ENCODE measurements at places on chromosomes 2 and 18.
A peak's percentile ranks its signal among the peaks of the same experiment; 100 is the strongest.

GRCh38 chr18:48983793-48984437, 33.1 kb upstream of the SMAD7 start:
- no peak for DNase-seq

DNA sequence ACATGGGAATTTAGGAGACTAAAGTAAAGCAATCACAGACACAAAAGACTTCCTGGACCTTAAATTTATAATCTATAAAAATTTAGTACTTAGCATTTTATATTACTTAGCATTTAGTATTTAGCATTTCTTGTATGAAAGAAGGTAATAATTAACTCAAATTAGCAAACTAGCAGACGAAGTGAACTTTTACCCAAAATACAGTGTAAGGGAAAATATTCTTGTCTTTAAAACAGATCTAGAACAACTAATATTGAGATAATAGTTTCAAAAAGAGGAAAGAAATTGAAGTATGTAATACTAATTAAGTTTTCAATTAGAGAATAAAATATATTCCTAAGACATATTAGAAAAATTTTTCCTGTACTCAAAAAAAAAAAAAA, 134.5 kb upstream of the ZNF804A start:
- no peak for DNase-seq

DNA sequence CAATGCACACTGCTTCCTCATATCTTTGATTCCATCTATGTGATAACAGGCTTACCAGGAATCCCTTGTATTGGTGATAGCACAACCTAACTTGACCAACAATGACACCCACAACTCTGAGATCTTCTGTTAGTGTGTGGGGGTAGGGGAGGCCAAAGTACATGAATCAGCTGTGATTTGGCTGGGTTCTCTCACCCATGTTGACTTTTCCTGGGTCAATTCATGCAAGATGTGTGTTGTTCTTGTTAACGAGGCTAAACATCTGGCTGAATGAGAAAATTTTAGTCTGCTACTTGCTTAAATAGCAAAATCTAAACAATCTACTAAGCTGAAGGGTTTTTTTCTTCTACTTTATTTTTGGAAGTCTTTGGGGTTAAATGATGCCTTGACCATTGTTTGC, 341.2 kb upstream of the SLC14A2 start:
- no peak for DNase-seq

DNA sequence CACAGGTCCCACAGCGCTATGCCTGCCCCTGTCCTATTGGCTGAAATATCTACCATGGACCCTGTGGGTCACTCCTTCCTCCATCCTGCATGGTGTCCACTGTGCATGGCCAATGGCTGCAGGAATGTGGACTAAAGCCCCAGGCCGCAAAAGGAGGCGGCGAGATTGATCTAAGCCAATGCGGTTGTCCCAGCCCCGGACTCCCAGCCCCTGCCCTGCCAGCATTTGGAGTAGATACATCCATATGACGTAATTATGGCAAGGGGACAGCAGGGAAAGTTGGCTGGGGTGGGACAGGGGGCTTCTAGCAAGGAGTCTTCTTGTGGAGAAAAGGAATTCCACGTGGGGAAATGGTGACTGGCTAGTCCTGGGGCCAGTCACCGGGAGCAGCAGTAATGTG, 11.4 kb upstream of the ZNF516 start:
- no peak for DNase-seq

DNA sequence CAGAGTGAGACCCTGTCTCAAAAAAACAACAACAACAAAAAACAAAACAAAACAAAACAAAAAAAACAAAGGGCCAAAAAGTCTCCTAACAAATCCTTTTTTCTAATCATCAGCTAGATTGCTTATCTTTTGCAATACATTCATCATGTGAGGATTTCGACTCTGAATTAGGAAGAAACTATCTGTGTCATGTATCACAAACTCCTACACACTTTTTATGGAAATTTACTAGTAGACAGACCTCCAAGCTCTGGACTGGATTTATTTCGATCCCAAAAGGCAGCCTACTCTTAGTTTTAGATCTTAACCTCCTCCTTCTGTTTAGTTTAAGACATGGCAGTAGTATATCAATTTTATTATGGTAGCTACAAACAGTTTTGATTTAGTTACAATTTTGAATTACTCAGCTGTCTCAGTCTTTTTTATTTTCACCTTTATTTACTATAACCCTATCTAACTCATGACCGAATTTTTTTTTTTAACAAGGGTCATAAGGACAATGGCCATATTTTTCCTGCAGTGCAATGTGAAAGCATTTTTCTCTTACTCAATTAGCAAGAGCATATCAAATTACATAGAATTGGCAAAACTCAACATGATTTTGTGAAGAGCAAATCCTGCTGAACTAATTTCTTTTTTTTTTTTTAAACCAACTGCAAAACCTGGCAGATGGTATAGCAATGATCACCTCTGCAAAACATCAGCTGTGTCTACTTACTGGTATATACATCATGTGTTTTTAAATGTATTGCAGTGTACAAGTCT, 10.7 kb upstream of the CCDC88A start:
- peak; percentile 79 for DNase-seq

GRCh38 chr2:1497122-1497611, 83.9 kb downstream of the TPO start:
- no peak for DNase-seq

GRCh38 chr2:42928692-42929545, 136.5 kb upstream of the HAAO start:
- DNase-seq, result peak; percentile 76

DNA sequence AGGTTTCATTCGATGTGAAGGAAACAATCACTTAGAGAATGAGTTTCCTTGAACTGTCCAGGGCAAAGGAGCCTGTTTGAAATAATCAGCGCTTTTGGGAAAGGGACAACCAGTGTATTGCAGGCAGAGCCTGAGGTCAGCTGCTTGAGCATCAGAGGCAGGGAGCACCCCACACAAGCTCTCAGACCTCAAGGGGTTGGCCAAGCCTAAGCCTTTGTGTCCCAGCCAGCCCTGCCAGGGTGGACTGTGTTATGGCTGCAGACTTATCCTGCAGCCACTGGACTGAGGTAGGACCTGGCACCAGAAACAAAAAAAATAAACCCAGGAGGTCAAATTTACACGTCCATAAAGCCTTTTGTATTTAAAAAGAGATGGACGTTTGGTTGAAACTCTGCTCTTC, 228.3 kb downstream of the SEPTIN10 start:
- no peak for DNase-seq

- DNase-seq, result no peak
These were observed 125.9 kb downstream of the LYPD1 start for GRCh38 chr2:132544006-132544630.

DNA sequence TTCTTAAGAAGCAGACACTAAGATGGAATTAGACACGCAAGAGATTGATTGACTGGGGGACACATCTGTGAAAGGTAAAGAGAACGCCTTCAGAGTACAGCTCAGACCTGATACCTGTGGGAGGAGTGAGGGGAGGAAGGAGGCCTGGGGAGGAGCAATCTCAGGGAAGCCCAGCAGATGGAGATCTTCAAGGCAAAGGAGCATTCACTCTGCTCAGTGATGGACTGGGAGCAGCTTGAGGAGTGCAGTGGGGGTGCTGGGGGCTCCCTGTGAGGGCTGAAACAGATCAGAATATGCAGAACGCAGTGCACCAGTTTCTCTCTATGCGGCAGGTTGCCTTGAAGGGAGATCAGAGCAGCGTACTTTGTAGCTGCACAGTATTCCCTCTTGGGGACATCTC, 103.7 kb upstream of the ATP8B1 start:
- DNase-seq, result no peak

DNA sequence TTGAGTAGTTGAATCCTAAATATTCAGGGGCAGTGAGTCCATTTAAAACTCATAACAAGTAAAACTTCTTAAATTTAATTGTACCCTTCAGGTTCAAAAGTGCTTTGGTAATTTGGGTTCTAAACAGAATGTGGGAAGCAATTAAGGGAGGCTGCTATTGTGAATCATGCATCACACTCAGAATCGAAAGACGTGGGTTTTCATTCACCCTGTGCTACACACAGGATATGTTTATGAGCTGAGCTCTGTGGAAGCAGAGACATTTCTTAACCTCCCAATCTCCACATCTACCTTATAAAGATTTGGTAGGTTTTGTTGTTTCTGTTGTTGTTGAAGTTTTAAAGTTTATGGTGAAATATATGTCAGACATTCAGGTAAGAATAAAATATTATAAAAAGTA, 633.4 kb downstream of the DPP10 start:
- DNase-seq, result no peak

DNA sequence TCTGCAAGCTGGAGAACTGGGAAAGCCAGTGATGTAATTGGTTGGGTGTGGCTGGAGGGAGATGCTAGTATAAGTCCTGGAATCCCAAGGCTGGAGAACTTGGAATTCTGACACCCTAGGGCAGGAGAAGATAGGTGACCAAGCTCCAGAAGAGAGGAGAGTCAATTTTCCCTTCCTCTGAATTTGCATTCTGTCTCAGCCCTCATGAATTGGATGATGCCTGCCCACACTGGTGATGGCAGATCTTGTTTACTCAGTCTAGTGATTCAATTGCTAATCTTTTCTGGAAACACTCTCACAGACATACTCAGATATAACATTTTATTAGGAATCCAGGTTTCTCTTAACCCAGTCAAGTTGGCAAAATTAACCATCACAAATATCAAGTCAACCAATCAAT, 287.2 kb downstream of the RDH14 start:
- no peak for DNase-seq

DNA sequence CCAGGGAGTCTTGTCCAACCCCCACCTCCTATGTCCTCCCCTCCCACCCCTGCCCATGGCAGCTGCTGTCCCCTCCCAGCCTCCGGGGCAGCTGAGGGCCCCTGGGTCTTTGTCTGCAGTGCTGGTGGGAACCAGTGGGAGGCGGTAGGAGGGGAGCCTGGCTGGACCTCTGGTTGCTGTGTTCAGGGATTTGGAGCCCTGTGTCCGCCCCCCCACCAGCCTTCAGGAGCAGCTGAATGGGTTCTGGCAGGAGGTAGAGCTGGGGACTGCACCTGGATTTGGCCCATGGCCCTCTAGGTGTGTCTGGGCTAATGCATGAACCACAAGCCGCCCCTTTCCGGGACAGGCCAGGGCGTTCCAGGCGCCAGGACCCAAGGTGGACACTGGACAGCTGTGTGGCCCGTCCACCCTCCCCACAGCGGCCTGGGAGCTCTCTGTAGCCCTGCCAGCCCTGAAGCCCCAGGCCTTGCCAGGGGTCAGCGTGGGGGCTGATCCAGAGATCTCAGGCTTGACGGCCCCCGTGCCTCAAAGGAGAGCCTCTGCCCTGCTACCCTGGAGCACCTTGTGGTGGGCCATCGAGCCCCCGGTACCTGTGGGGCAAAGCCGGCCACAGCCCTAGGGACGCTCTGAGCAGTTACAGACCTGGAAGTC, 25.4 kb downstream of the GPC1 start:
- no peak for DNase-seq

- DNase-seq, result peak; percentile 60
These were observed 44.3 kb downstream of the EPHA4 start for GRCh38 chr2:221527776-221528309.

DNA sequence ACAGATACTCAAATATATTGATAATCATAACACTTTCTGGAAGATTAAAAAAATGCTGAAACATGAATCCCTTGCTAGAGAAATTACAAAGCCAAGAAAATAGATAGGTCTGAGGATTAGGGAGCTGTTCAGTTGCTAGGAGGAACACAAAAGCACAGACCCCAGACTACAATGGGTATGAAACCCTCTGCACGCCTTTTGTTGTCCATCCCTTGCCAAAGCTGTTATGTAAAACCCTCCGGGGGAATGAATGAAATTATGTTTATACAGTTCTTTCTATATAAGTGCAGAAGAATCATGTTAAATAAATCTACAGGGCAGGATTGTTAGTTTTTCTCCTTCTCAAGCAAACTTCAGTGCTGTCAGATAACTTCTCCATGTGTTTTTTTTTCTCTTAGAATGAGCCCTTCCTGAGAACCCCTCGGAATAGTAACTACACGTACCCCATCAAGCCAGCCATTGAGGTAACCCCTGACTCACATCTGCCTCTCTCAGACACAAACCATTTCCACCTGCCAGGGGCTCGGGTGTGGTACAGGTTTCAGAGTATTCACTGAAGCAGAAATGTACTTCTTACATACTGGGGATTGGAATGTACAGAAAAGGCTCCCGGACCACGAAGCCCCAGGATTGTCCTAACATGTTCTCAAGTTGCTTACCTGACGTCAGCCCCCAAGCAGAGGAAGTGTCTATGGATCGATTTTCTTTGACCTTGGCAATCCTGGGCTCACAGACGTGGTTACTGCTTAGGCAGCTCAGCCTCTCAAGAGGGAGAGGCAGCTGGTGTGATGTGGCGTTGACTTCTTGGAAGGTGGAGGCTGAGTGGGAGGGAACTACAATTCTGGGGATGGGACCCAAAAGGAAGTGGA, 118.0 kb downstream of the PLB1 start:
- DNase-seq, result no peak

- no peak for DNase-seq
These were observed 41.9 kb downstream of the ZNF516 start for GRCh38 chr18:76453057-76453561.

GRCh38 chr2:190352668-190353536, 9.5 kb downstream of the INPP1 start:
- peak; percentile 26 for DNase-seq

DNA sequence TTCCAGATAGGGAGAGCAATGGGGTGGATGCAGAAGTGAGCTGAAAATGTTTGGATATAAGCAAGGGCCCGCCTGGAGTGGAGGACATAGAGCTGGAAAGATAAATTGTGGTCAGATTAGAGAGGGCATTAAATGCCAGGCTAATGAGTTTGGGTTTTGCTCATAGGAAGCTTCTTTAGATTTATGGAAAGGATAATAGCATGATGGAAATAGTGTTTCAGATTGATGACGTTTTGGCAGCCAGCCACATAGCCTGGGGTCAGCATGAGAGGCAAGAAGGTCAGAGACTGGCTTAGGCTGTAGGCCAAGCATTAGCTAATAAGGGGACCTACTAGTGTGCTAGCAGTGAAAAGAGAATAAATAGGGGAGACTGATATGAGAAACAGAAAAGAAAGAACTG, 321.6 kb downstream of the STK39 start:
- DNase-seq, result no peak

- DNase-seq, result no peak
These were observed at the start of gene PROM2 for GRCh38 chr2:95274291-95275150. Gene PROM2 (plus strand): TSS chr2:95274449. CDS start chr2:95274586, 137 bp downstream.

All from lung microvascular endothelial cell (primary cell).